Activated CD4-positive, alpha-beta T cell treated with anti-CD3 and anti-CD28 coated beads, Interleukin-2, amount 10 ng/mL, durations not matched to agents 24 days and 14 days (primary cell): ENCODE measurements at places on chromosomes 3 and 15.

DNA sequence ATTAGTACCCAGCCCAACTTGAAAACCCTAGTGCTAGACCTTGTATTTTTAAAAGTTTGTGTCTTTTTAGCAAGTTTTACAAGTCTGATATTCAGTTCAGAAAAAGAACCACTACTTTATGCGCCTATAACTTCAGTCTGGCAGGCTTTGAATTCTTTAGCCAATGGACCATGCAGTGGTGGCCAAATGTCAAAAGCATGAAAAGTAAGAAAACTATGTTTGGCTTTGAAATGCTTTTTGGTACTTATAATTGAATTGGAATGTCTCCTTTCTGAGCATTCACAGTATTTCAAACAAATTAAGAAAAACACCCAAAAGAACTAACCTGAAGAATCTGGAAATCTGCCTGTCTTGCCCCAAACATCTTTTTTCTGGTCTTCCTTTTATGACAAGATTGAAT lies 12.8 kb downstream of the WDR48 start:
- DNase-seq: no peak
- peaks cover 15% of the 10 kb centered on the region for H3K4me1 ChIP-seq
- H3K27ac ChIP-seq: no peak overlapping the region
- peaks cover 25% of the 10 kb centered on the region for H3K36me3 ChIP-seq
- H3K27me3 ChIP-seq: no peaks in the 10 kb centered on the region

- no peak overlapping the region for H3K27ac ChIP-seq
- peaks cover 13% of the 10 kb centered on the region for H3K27me3 ChIP-seq
- peaks cover 5% of the 10 kb centered on the region for H3K4me1 ChIP-seq
- H3K4me3 ChIP-seq: no peak overlapping the region
- H3K36me3 ChIP-seq: no peaks in the 10 kb centered on the region
- no peak for DNase-seq
Measured at GRCh38 chr3:108394016-108394415, 97.7 kb downstream of the HHLA2 start.

DNA sequence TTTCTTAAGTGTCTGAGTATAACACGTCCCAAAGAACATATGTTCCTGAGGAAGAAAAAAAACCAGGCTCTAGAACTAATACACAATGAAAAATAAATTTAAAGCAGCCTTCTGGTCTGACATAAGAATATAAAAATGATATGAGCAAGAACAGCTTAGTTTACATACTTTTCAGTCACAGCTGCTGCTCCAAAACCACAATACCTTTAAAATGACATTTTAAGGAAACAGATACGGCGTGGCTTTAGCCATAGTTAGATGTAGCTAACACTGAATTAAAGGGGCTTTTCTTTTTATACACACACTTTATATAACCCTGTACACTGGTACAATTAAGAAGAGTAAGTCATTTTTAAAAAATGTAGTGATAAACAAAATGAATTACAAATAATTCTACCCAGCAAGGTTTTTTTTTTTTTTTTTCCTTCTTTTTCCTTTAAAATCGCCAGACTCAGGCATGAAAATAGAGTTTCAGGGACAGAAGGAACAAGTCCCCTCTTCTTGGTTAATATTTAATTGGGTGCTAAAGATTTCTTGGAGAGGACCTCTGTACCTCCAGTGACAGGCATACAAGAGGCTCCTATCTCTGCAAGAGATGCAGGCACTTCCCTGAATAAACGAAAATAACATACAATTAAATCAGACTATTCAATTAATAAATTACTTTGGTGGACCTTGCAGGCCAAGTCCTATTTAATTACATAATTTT lies 265.6 kb downstream of the FOXP1 start:
- H3K36me3 ChIP-seq: no peaks in the 10 kb centered on the region
- no peaks in the 10 kb centered on the region for H3K27me3 ChIP-seq
- no peak overlapping the region for H3K27ac ChIP-seq
- no peak for DNase-seq

GRCh38 chr15:42533246-42533645 lies 15.3 kb downstream of the LRRC57 start:
- H3K4me1 ChIP-seq: peaks cover 2% of the 10 kb centered on the region
- H3K27me3 ChIP-seq: no peaks in the 10 kb centered on the region
- H3K27ac ChIP-seq: no peak overlapping the region
- peaks cover 44% of the 10 kb centered on the region for H3K36me3 ChIP-seq

GRCh38 chr3:93910097-93910496 lies 63.6 kb downstream of the PROS1 start:
- no peak overlapping the region for H3K4me3 ChIP-seq
- H3K4me1 ChIP-seq: no peaks in the 10 kb centered on the region
- no peaks in the 10 kb centered on the region for H3K27me3 ChIP-seq
- H3K36me3 ChIP-seq: no peaks in the 10 kb centered on the region
- H3K27ac ChIP-seq: no peak overlapping the region
- no peak for DNase-seq

GRCh38 chr15:20665653-20666052 lies 124.1 kb upstream of the GOLGA6L6 start:
- H3K36me3 ChIP-seq: no peaks in the 10 kb centered on the region
- H3K27me3 ChIP-seq: peaks cover 3% of the 10 kb centered on the region
- no peak overlapping the region for H3K27ac ChIP-seq
- no peaks in the 10 kb centered on the region for H3K4me1 ChIP-seq
- H3K4me3 ChIP-seq: no peak overlapping the region
- no peak for DNase-seq

GRCh38 chr3:142782616-142783015 lies 58.8 kb downstream of the TRPC1 start:
- no peaks in the 10 kb centered on the region for H3K36me3 ChIP-seq
- no peak overlapping the region for H3K4me3 ChIP-seq
- DNase-seq: no peak

DNA sequence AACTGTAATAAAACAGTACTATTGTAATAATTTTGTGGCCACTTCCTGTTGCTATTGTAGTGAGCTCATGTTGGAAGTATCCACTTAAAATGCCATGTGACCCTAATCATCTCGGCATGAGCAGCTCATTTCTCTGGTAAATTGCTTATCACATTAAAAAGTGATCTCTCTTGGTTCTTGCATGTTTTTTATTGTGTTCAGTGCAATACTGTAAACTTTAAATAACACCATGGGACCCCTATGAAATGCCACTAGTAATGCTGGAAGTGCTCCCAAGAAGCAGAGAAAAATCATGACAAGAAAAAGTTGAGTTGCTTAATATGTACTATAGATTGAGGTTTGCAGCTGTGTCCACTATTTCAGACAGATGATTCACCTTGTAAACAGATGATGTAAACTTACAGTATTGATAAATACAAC lies 45.6 kb downstream of the NMD3 start:
- no peak overlapping the region for H3K4me3 ChIP-seq
- no peak for DNase-seq
- H3K27me3 ChIP-seq: no peaks in the 10 kb centered on the region
- no peak overlapping the region for H3K27ac ChIP-seq
- peaks cover 24% of the 10 kb centered on the region for H3K36me3 ChIP-seq
- peaks cover 4% of the 10 kb centered on the region for H3K4me1 ChIP-seq

- no peak for DNase-seq
- H3K27ac ChIP-seq: no peak overlapping the region
- no peaks in the 10 kb centered on the region for H3K36me3 ChIP-seq
- H3K4me3 ChIP-seq: no peak overlapping the region
- peaks cover 4% of the 10 kb centered on the region for H3K27me3 ChIP-seq
Measured at GRCh38 chr3:133938770-133939462, 43.2 kb upstream of the RAB6B start.

- H3K36me3 ChIP-seq: no peaks in the 10 kb centered on the region
- H3K27ac ChIP-seq: no peak overlapping the region
- peaks cover 72% of the 10 kb centered on the region for H3K27me3 ChIP-seq
Measured at GRCh38 chr15:38069511-38070011, 135.1 kb downstream of the TMCO5A start.

GRCh38 chr15:87739866-87740265 lies 516.7 kb downstream of the NTRK3 start:
- no peaks in the 10 kb centered on the region for H3K36me3 ChIP-seq
- peaks cover 8% of the 10 kb centered on the region for H3K4me1 ChIP-seq
- DNase-seq: no peak
- H3K4me3 ChIP-seq: no peak overlapping the region
- no peak overlapping the region for H3K27ac ChIP-seq
- no peaks in the 10 kb centered on the region for H3K27me3 ChIP-seq

DNA sequence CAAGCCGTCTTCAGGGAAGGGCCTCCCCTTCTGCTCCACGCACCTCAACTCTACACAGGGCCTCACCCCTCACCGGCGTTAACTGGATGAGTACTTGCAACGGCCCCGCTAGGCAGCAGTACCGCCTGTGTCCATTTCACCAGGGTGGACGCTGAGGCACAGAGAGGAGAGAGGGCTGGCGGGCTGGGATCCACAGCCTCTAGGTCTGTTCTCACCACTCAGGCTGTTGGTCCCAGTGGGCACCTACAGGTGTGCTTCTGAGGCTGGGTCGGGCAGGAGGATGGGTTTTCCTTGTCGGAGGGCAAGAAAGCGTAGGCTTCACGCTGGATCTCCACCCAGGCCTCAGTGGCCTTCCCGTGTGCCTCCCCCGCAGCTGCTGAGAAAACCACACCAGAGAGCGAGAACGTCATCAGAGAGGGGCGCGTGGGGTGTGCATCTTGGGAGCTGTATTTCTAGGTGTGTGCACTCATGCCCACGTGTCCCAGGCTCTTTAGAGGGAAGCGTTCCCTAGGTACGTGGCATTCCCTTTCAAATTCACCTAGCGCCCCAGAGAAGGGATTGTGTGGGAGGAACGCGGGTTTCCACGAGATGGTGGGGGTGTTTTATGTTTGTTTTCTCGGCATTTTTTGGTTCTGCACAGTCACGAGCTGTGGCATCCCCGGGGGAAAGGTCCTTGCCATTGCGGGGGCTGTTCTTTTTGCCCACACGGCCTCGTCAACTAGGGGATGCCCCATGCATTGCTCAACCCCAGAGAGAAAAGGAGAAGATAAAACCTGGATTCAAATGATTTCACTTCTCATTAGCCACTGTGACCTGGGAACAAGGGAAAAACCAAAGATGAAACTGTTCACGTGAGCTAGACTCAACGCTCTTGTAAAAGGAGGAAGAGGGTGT lies 67.7 kb downstream of the MGLL start:
- H3K36me3 ChIP-seq: no peaks in the 10 kb centered on the region
- no peak for DNase-seq
- peaks cover 12% of the 10 kb centered on the region for H3K27me3 ChIP-seq
- peak overlapping the region; percentile 60 for H3K4me3 ChIP-seq
- peaks cover 34% of the 10 kb centered on the region for H3K4me1 ChIP-seq
- H3K27ac ChIP-seq: peak overlapping the region; percentile 82

- H3K4me3 ChIP-seq: no peak overlapping the region
- DNase-seq: no peak
- H3K36me3 ChIP-seq: no peaks in the 10 kb centered on the region
- no peak overlapping the region for H3K27ac ChIP-seq
Measured at GRCh38 chr3:133113526-133113925, 75.3 kb downstream of the TMEM108 start.

- H3K4me3 ChIP-seq: no peak overlapping the region
- no peak for DNase-seq
- H3K4me1 ChIP-seq: peaks cover 14% of the 10 kb centered on the region
- no peak overlapping the region for H3K27ac ChIP-seq
Measured at GRCh38 chr3:47515864-47516319, 2.4 kb upstream of the ELP6 start.

GRCh38 chr3:64331605-64332004 lies 106.3 kb upstream of the PRICKLE2 start:
- no peaks in the 10 kb centered on the region for H3K4me1 ChIP-seq
- H3K36me3 ChIP-seq: no peaks in the 10 kb centered on the region
- no peak overlapping the region for H3K27ac ChIP-seq
- no peak for DNase-seq

DNA sequence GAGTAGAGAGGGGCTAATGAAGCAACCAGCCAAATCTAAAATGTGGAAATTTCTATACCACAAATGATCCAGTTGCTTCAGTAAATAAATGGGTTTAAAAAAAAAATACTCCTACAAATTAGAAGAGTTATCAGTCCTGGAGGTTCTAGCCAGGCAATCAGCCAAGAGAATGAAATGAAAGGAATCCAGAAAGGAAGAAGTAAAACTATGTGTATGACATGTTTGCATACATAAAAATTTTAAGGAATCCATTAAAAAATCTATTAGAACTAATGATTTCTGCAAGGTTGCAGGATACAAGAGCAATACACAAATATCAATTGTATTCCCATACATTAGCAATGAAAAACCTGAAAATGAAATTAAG lies 9.6 kb downstream of the MESP2 start:
- no peak overlapping the region for H3K27ac ChIP-seq
- H3K36me3 ChIP-seq: no peaks in the 10 kb centered on the region
- DNase-seq: no peak
- H3K4me1 ChIP-seq: peaks cover 8% of the 10 kb centered on the region

- H3K4me1 ChIP-seq: peaks cover 6% of the 10 kb centered on the region
- no peak overlapping the region for H3K4me3 ChIP-seq
- H3K27me3 ChIP-seq: peaks cover 37% of the 10 kb centered on the region
- no peak overlapping the region for H3K27ac ChIP-seq
Measured at GRCh38 chr15:99923711-99924110, 190.5 kb upstream of the LYSMD4 start.

- peaks cover 6% of the 10 kb centered on the region for H3K27me3 ChIP-seq
- H3K4me3 ChIP-seq: no peak overlapping the region
- H3K4me1 ChIP-seq: no peaks in the 10 kb centered on the region
- no peak for DNase-seq
- H3K36me3 ChIP-seq: no peaks in the 10 kb centered on the region
Measured at GRCh38 chr15:101559952-101560351, 70.4 kb upstream of the PCSK6 start.

- H3K27me3 ChIP-seq: no peaks in the 10 kb centered on the region
- no peak for DNase-seq
- peaks cover 30% of the 10 kb centered on the region for H3K36me3 ChIP-seq
- no peak overlapping the region for H3K27ac ChIP-seq
- peaks cover 13% of the 10 kb centered on the region for H3K4me1 ChIP-seq
Measured at GRCh38 chr3:123112232-123112631, 45.4 kb downstream of the PDIA5 start.

DNA sequence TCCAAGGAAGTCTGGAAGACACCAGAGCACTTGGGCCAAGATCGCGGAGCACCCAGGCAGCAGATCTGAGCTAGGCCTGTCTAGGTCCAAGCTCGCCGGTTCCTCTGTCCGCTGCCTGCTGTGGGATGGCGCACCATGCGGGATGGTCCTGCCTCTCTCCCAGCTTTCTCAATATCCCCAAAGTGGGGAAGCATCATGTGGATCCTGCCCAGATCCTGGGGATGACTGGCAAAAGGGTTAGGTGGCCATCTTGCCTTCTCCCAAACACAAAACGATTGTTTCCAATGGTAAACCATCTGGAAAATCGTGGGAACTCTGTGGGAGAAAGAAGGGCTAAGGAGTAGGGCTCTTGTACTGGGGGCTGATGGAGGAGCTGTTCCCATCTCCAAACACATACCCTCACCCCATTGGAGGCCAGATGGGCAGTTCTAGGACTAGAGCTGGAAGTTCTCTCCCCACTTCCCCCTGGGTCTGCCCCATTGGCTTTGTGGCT lies 8.9 kb downstream of the PRKCD start:
- no peak overlapping the region for H3K27ac ChIP-seq
- H3K36me3 ChIP-seq: peaks cover 10% of the 10 kb centered on the region
- H3K4me3 ChIP-seq: no peak overlapping the region

- no peak for DNase-seq
- no peaks in the 10 kb centered on the region for H3K27me3 ChIP-seq
- H3K4me1 ChIP-seq: peaks cover 58% of the 10 kb centered on the region
Measured at GRCh38 chr3:16487511-16488175, 25.9 kb downstream of the RFTN1 start.

GRCh38 chr3:17972476-17972875 lies 230.0 kb upstream of the TBC1D5 start:
- DNase-seq: no peak
- H3K27ac ChIP-seq: no peak overlapping the region
- no peak overlapping the region for H3K4me3 ChIP-seq
